ENCODE measurements at places on chromosomes 2 and 18.

DNA sequence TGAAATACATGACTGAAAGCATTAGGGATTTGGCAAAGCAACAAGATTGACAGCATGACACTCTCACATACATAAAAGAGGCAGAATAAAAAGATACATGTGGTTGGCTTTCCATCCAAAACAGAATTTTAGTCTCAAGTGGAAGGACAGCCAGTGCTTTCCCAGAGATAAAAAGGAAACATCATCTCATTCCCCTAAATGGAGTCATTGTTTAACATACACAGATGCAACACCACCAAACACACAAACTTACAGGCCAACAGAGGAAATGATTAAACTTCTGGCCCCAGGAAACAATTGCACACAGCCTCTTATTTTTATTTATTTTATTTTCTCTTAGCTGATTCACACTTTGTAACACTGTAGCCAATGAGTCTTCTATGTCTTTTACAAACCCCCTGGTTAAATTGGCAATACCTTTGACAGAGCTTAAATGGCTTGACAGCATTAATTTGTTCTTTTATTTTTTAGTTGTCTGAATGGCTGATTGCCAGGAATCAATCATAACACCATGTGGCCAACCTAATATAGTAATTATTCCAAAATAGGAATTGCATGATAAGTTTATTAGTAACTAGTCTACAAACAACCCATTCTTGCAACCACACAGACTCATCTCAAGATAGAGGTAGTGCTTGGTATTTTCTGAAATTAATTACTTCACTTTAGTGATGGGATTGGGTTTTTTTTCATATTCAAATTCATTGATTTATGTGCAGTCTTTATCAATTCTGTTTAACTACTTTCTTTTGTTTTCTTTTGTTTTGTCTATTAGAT is 190.5 kb downstream of the RND3 start:
- no peak for DNase-seq

DNA sequence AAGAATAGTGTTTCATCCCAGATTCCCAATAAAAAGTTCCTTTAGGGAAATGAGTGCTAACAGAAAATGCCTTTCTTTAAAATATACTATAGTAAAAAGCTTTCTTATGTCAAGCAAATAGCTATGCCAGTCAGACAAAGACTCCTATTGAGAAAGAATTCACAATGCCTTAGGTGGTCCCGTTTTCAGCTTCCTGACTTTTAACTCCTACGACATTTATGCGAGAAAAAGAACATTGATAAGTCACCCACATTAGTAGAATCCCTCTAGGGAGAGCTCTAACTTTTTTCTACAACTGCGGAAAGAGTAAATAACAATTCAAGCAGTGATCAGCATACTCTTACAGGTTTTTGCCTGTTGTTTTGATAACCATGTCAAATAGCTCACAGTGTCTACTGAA is 750.8 kb upstream of the ACVR2A start:
- DNase-seq = no peak

- no peak for DNase-seq
These were observed 31.4 kb upstream of the MFSD6 start for GRCh38 chr2:190376591-190377245.

DNA sequence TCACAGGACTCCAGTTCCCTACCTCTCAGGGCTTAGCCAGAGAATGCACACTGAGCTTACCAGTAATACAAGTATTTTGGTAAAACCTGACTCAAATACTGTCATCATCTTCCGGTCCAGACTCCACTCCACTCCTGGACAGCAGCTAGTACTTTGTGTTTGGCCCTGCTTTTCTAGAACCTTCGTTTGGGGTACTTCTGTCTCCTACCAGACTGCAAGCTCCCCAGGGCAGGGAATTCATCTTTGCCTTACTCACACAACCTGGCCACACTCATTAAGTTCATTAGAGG is 108.9 kb upstream of the CDC42EP3 start:
- DNase-seq = no peak

DNA sequence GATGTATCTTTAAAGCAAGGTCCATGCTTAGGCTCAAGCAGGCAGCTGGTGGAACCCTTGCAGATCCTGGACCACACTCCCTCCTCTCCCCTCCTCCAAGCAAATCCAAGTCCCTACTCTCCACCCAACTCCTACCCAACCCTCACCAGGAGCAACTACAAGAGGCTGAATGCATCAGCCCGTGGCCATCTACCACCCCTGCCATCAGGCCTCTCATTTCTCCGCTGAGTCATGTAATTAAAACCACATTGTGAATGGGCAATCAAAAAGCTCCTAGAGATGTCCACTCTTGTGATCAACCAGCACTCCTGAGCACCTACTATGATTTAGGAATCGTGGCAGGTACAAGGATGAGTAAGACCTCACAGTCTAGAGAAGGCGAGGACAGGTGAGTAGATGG is 142.2 kb upstream of the CAPN13 start:
- no peak for DNase-seq

DNA sequence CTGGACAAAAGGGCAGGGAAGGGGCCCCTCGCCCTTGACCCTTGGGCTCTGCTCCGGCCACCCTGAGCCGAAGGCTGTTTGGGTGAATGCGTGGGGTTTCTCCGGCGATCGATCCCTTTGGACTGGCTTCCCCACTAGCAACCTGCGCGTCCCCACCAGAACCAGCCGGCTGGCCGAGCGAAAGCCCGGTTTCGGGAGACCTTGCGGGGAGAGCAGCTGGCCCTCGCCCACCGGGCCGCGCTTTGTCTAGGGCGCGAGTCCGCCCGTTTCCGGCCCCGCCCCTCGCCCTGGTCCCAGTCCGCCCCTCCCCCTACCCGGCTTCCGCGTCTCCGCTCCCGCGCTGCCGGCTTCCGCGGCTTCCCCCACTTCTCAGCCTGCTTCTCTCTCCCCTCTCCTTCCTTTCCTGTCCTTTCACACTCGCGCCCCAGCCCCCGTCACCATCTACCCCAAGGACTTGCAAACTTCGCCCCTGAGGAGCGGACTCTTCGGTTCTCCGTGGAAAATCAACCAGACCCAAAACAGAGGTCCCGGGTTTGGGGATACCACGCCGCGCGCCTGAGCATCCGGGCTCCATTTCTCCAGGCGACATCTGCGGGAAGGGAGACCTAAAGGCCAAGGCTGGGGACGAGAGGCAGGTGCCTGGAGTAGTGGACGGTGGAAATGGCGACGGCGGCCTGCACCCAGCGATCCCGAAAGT is 48.0 kb upstream of the ATP6V1B1 start:
- DNase-seq = peak; percentile 84

GRCh38 chr2:22904126-22904684 is 480.8 kb upstream of the KLHL29 start:
- DNase-seq = no peak

GRCh38 chr2:67393237-67393636 is 3.9 kb upstream of the ETAA1 start:
- DNase-seq = no peak

DNA sequence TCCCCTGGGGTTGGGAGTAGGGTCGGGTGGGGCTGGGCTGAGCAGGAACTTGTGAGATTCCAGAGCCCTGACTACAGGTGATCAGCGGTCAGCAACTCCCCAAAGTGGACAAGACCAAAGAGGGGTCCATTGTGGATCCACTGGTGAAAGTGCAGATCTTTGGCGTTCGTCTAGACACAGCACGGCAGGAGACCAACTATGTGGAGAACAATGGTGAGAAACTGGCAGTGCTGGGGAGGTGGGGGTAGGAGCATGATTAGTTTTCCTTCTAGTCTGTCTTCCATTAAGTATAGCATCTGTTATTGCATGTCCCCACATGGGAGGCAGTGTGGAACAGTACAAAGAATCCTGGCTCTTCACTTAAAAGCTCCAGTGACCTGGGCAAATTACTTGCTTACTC is 23.7 kb downstream of the ZNF142 start:
- no peak for DNase-seq

DNA sequence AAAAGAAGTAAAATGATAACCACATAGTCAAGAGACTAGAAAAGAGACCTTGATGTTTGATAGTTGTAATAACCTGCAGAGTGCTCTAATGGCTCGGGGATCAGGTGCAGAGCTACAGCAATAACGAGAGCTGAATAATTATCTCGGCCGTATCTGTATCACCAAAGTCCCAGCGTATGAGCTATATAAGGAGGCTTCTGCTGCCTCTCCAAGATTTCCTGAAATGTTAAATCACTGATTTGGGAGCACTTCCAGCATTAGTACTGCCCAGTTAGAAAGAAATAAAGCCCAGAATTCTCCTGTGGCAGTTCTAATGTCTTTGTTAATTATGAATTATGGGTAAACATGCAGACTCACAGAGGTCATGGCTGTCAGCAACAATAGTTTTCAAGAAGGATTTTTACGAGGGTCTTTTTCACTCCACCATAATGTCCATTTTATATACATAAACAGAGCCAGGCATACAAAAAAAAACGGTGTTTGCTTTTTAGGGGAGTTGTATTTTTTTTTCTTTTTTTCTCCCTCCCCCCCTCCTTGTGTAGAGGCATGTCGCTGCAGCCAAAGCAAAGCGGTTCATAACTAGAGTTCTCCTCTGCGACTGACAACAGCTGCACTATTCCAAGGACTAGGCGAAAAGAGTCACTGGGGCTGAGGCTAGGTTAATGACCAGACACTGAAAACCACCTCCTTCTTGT is 168.3 kb upstream of the VRK2 start:
- DNase-seq = no peak

- DNase-seq = no peak
These were observed 41.7 kb downstream of the CYP20A1 start for GRCh38 chr2:203280428-203281064.

GRCh38 chr2:176146101-176146500 is 5.2 kb upstream of the HOXD4 start:
- DNase-seq = no peak

DNA sequence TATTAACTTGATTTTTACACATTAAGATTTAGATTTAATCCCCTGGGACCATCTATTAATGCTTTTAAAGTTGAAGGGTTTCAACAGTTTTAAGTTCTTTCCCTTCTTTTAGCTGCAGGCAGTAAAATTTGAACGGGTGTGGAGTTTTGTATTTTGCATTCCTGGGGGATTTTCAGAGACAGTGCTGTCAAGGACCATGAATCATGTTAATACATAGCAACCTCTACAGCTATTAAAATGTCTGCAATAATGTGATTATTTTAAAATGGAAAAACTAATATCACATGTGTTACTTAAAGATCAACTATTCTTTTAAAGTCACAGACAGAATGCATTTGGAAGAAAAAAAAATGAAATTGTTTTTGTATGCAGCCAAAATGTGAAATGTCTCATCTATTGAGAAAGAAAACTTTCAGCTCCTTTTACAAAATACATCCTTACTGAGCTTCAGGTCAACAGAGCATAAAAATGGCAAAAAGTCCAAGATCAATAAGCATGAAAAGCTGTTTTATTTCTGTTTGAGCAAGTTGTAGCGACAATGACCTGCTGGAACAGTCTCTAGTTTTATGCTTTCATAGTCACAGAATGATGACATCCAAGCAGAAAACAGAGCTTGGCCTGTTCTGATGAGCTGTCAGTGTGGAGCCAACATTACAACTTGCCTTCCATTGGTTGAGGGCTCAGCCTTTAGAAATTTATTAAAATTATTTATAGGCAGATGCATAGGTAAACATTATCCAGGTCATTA is 21.6 kb upstream of the ZNF521 start:
- DNase-seq = no peak

DNA sequence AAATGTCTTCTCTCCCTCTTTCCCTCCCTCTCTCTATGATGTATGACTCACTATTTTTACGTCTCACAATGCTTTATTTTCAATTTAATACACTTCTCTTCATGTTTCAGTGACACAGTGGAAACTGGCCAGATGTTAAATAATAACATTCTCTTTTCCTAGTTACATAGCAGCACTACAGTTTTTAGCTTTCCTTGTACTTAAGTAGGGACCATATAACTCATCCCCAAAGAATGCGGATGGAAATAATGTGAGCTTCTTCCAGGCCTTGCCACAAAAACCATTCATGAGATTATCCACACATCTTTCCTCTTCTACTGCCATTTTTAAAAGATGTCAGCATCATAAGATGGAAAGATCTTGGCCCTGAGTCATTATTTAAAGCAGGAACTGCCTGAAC is 789.4 kb downstream of the LRP1B start:
- no peak for DNase-seq

DNA sequence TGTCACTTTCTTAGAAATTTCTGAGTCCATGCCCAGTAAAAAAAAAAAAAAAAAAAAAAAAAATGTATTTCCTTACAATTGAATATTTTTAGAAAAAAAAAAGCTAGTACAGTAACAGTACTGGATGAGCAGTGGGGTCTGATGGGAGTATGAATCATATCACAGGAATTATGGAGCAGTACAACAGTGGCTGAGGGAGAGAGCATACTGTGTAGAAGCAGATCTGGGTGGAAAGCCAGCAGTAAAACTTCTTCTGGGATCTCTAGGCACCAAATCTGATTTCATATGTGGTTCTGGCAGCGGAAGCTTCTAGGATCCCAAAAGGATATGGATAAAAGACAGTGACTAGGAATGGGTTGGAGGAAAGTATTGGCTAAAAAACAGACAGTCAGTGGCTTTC is 414.9 kb upstream of the FSHR start:
- no peak for DNase-seq

- no peak for DNase-seq
These were observed 120.8 kb upstream of the STK17B start for GRCh38 chr2:196291873-196292800.

DNA sequence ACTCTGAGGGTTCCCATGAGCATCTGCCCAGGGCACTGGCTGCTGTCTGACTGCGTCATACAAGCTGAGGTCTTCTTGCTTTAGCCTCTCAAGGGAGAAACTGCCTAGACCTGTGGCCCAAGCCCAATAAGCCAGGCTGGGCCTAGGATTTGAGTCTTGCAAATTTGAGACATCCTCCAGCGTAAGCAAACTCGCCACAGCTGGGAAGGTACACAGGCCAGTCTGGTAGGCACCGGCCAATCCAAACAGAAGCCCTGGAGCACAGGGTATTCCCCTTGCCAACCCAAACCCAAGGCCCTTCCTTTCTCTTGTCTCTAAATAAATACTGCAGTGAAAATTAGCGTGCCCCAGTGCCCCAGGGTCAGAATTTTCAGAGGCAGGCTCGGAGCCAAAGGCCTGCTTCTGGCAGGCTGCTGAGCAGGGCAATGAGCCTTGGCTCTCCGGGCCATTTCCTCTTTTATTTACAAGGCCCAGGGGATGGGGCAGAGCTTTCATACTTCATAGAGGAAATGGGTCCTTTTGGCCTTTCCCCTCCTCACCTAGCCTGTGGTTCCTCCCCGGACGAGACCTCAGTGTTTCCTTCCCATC is 33.3 kb downstream of the POLR1A start:
- no peak for DNase-seq

GRCh38 chr18:47081578-47081977 is 46.2 kb upstream of the ELOA2 start:
- DNase-seq = no peak

- no peak for DNase-seq
These were observed 24.2 kb downstream of the ITGB1BP1 start for GRCh38 chr2:9398881-9399780.

DNA sequence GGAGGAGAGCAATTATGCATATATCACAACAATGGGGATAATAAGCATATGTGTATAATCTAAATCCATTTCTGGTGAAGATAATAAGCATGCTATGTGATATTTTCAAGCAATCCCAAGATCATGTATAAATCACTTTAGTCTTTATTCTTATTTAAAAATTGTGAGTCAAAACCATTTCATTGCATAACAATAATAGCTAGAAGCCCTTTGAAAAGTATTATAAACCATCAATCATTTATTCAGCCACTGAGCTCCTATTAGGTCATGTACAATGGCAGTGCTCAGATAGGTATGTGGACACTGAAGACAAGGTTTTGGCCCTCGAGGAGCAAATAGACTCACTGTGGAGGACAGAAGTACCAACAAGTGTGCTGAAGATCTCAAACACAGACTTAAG is 113.1 kb downstream of the CDCA7 start:
- DNase-seq = no peak
